ENCODE measurements at places on chromosomes 2 and 18.

DNA sequence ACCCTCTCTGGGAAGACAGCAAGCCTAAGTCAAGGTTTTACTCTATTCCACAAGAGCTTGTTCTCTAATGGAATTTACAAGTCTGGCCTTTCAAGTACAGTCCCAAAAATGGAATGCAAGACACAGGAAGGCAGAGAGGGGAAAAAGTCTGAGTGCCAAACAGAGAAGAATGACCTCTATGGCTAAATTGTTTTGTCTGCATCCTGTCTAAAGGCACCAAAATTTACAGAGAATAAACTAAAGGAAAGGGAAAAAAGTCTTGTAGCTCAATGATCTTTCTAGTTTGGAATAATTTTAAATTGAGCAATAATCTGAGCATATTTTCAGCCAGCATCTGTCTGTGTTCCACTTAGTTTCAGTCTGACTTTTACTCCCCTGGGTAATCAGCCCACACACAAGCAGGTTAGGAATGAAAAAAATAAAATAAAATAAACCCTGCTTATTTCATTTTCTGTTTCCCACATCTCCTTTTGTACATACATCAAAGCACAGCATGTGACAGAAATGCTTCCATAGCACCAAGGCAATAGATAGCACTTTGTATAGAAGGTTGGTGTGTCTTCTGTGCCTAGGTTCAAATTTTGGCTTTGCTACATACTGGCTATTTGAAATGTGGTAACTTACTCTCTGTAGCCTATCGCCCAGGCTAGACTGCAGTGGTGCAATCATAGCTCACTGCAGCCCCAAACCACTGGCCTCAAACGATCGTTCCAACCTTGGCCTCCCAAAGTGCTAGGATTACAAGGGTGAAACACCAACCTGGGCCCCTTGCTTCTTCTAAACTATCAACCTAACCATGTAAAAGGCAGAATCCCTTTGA is 105.1 kb downstream of the SLC8A1 start:
- DNase-seq, result no peak

DNA sequence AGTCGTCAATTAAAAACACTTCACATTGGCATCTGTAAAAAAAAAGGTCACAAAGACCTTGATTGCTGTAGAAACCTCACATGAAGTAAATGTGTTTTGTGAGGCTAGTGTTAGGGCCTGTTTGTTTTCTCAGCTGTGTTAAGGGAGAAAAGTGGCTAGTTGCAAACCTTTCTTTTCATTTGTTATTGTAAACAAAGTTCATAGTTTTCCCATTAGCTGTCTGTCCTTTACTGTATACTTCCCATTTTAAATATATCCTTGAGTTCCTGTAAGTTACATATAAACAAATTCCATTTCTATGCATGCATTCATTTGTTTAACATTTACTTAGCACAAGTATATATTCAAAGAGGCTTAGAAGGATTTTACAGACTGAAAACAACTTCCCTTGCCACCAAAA is 1250.2 kb downstream of the LRP1B start:
- DNase-seq, result no peak

- no peak for DNase-seq
Observed at GRCh38 chr2:107775791-107776190, 50.9 kb upstream of the RGPD4 start.

DNA sequence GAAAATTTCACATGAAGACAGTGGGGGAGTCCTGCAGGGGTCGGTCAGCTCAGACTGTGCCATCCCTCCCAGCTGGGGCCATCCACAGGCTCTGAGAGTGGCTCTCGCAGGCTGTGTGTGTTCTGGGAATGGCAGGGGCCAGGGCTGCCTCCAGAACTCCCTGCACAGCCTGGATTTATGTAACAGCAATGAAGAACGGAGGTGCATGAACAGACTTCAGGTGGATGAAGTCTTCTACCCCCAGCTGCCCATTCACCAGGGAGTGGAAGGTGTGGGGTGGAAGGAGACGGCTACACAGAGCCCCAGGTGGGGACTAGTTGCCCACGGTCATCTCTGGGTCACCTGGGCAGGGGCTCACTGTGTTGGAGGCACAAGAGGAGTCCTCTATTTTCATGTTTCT is 56.1 kb upstream of the HDAC4 start:
- DNase-seq, result no peak

GRCh38 chr2:225766431-225766830 is 366.9 kb downstream of the NYAP2 start:
- no peak for DNase-seq

DNA sequence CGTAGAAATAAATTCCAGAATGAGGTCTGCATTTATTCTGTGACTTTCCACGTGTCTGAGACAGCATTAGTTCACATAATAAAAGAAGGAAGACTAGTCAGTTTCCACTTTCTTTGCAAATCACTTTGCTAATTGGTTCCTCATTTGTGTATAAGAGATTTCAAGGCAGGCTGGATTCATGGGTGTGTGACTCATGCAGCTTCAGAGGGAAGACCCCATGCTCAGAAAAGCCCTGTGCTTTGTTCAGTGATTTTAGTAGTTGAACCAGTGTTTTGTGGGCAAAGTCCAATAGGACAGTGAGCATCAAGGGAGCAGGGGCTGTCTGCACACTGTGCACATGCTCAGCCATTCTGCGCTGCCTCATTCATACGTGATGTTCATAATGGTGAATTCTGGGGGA is 297.8 kb downstream of the DLGAP1 start:
- DNase-seq, result no peak

- DNase-seq, result no peak
Observed at GRCh38 chr18:6396276-6396675, 18.4 kb downstream of the L3MBTL4 start.

GRCh38 chr2:111143107-111143842 is 22.6 kb downstream of the BCL2L11 start:
- DNase-seq, result no peak

DNA sequence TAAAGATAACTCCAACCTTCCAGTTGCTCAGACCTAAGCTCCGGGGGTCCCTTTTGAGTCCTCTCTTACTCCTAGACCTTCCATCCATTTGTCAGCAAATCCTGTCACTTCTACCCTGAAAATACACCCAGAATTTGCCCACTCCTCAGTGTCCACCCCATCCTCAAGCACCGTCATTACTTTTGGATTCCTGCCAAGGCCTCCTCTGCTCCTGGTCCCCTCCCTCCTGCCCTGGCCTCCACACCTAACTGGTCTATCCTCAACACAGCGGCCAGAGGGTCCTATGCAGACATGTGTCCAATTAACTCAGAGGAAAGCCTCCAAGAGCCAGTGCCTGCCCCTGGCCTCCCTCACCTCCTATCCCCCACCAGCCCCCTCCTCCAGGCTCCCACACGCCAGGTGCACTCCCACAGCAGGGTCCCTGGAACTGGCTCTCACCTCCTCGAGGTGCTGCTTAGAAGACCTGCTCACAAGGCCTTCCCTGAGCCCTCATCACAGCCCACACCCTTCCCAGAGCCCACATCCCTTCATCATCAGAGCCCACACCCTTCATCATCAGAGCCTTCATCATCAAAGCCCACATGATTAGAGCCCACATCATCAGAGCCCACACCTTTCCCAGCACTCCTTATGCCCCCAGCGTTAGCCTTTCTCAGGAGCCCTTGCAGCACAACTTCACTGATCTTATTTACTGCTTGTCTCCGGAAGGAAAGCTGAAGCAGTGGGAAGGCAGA is 20.4 kb downstream of the FAM178B start:
- no peak for DNase-seq

GRCh38 chr18:59550174-59550516 is 147.1 kb downstream of the CCBE1 start:
- no peak for DNase-seq

DNA sequence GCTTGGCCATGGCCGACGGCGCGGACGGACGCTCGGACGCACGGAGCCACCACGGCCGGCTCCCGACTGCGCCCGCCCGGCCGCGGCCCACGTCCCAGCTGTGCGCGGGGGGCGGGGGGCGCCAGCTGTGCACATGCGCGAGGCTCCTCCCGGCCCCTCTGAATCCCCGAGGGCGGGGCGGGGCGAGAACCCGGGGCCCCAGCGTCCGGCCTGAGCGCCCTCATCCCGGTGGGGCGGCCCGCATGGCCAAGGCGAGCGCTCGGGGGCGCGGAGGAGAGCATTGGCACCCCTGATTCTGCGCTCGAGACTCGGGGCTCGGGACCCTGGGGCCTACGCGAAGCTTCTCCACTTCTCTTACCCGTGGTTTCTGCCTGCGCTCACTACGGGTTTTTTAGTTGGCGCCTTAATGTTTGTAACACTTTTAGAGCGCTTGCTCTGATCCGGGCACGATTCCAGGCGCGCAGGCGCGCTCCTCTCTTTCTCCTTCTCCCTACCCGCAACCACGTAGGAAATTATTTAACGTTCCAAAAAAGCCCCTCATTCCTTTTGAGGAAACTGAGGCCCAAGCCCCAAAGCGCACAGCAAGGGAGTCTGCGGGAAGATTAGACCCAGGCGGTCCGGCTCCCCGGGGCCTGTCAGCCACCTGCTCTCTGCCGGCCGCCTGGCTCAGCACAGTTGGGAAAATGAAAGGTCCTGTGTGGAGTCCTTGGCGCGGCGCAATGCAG is at the start of gene PXDN:
Gene PXDN, minus strand, starts transcription at position 70 of the 725 bp plus-strand sequence. Its CDS starts 60 bp downstream, at position 10.
- DNase-seq, result no peak

GRCh38 chr2:127644066-127645025 is 1.6 kb upstream of the GPR17 start:
- DNase-seq, result no peak

- DNase-seq, result no peak
Observed at GRCh38 chr2:185222311-185222710, 516.3 kb upstream of the FSIP2 start.

GRCh38 chr18:24922491-24922890 is 429.5 kb downstream of the ZNF521 start:
- DNase-seq, result no peak

All from NCI-H748 treated with DMSO at 0.1 percent for 48 hours (cell line).